ENCODE measurements at places on chromosomes 2 and 18.
A peak's percentile ranks its signal among the peaks of the same experiment; 100 is the strongest.

- no peak for DNase-seq
These were observed 40.7 kb upstream of the RAB27B start for GRCh38 chr18:54787616-54788015.

GRCh38 chr18:12036201-12036751 lies 55.0 kb downstream of the IMPA2 start:
- DNase-seq, result no peak

DNA sequence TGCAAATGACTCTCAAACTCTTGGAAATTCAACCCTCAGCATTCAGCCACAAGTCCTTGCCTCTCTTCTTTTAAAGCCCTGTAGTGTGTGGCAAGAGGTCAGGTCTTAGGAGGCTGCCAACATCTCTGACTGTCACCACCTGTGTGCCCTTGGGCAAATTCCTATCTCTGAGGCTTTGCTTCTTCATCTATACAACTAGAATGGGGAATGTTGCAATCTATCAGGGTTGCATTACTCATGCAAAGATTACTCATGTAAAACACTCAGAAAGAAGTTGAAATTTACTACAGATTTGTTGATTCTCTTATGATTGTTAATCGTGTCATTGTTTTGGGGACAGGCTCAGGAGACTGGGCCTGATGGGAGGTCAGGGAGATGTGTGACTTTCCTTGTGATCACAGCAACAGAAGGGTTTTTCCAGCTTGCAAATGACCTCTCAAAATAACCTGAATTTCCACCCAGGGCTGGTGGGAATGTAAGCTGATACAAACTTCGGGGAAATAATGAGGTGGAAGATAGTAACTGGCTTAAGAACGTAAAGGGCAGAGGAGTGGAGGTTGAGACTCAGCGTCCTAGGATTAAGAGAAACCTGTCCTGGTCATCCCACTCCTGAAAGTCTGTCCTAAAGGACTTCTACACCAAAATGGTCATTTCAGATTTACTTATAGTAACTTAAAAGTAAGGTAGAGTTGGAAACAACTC lies 32.1 kb upstream of the SIGLEC15 start:
- DNase-seq, result no peak

DNA sequence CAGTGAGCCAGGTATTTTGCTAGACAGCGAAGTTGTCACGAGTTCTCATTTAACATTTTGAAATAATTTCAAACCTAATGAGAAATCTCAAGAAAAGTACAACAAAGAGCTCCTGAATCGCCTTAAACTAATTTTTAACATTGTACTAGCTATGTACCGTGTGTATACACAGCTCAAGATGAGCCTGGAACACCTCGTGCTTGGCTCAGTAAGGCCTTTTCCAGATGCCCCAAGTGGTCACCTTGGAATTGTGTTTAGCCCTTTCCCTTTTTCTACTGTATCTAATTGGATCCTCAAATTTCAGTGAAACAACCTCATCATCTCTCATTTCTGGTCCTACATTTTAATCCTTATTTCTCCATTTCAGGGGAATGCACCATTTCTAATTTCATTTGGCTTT lies 7.2 kb downstream of the PTPN4 start:
- DNase-seq, result no peak

DNA sequence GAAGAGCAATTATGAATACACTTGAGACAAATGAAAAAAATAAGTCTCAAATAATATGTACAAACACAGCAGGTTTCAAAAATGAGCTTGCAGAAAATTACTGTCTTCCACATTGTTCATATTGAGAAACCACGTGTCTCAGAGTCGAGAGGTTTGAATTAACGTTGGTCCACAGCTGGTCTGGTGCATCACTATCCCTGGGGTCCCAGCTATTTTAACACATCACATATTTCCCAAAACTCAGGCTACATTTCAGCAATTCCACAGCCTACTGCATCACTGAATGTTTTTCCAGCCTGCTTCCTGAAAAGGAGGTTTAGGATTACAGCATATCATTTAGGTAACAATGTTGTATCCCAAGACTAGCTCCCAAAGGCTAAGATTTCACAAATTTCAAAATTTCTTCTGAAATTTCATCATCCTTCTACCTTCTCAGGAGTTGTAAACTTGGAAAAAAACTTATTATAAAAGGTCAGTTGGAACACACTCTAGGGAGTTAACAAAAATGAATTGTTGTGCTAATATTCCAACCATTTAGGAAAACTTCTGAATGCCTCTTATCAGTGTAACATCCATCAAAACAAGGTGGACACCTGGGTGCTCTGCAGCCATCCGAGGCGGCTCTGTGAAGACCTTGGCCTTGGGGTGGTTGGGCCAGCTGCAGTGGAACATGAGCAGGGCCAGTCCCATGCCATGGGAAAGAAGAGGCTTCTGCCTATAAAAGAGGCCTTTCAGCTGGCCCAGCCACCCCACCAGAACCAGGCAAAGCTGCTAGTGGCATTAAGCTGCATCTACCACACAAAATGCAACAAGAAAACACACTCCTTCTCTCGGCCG lies 198.1 kb upstream of the RBBP8 start:
- DNase-seq, result no peak

GRCh38 chr2:88880441-88880953 lies 189.0 kb downstream of the RPIA start:
- no peak for DNase-seq

GRCh38 chr2:107627164-107627563 lies 199.5 kb upstream of the RGPD4 start:
- DNase-seq, result no peak

- no peak for DNase-seq
These were observed 1022.4 kb downstream of the TMEM182 start for GRCh38 chr2:103784261-103784660.

DNA sequence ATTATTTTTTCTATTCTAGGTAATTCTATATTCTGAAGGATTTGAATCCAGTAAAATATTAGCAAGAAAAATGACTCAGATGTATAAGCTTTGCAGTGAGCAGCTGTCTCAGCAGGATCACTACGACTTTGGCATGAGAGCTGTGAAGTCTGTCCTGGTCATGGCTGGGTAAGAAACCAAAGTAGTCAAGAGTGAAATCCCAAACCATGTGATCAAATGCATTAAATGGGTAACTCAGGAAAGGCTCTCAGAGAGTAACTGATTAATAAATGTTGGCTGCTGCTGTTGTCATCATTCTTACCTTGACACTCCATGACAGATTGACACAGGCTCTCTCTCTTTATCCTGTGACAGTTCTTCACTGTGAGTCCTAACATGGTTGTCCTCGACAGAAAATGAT lies 124.1 kb downstream of the DNAH6 start:
- no peak for DNase-seq

- no peak for DNase-seq
These were observed 1073.4 kb upstream of the ZEB2 start for GRCh38 chr2:145593280-145593679.

DNA sequence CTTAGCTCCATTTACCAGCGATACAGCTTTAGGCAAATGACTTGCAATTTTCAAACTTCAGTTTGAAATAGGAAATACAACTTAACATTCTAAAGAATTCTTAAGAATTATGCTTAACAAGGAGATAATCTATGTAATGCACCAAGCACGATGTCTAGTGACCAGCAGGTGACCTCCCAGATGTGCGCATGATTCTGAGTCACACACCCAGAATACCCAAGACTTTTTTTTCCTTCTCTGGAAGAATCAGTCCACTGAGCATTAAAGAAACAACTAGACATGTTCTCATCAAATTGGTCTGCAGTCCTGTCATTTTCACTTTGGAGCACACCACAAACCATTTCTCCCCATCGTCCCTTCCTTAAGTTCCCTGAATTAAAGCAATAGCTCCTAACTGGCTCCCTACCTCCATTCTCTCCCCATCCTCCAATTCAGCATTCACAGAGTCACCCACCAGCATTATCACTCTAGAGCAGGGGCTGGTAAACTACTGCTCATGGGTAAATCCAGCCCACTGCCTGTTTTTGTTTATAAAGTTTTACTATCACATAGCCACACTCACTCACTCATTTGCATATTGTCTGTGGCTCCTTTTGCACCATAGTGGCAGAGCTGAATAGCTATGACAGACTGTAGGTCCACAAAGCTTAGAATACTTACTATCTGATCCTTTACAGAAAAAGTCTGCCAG lies 13.2 kb downstream of the EVA1A start:
- no peak for DNase-seq

DNA sequence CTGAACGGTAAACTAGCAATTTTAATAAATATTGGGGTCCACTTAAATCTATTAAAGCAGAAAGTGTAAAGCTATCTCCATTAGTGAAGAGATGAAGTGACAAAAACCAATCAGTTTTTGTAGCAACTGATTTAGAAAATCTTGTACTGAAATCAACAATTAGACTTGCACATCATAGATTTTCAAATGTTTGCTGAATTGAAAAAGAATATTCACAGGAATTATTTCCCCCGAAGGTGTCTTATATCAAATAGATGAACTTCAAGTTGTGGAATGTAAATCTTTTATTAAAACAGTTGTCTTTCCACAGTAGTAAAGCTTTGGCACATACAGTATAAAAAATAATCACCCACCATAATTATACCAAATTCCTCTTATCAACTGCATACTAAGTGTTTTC lies 48.7 kb downstream of the ATIC start:
- DNase-seq, result no peak

GRCh38 chr2:144213797-144214196 lies 306.1 kb downstream of the ZEB2 start:
- no peak for DNase-seq

GRCh38 chr2:103161456-103162289 lies 399.8 kb downstream of the TMEM182 start:
- DNase-seq, result no peak

- DNase-seq, result peak; percentile 89
These were observed at the start of gene TMSB10 for GRCh38 chr2:84905181-84906107. Gene TMSB10 (plus strand): TSS chr2:84905656.

- DNase-seq, result no peak
These were observed 94.0 kb upstream of the ITGA4 start for GRCh38 chr2:181363164-181363563.

- no peak for DNase-seq
These were observed 12.3 kb upstream of the CNGA3 start for GRCh38 chr2:98333922-98334321.

DNA sequence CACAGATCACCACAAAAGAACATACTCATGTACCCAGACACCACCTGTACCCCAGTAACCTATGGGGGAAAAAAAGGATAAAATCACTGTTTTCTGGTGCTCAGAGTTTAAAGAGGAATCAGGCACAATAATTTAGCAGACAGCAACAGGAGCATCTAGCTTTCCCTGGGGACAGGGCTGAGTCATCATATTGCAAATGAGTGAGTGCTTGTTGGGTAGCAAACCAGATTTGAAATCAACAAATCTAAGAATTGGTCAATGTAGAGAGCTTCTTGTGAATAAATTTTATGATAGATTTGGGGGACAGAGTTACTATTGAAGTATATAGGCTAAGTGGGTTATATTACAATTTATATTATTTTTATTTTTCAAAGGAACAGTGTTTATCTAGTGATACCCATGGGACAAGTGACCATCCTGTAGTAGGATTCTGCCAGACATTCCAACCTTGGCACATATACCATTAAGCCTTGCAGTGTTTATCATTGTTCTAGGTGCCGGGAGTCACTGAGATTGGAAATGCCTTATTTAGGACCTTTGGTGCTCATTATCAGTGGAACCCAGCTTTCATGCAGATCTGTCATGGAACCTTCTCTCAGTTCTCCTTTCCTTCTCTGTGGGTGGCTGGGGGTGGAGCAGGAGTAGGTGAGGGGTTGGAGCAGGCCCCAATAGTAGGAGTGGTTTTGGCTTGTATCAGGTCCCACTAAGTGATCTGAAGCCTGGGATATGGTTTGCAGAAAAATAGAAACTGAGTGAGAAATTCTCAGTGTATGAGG lies 117.2 kb downstream of the CERS6 start:
- DNase-seq, result no peak

DNA sequence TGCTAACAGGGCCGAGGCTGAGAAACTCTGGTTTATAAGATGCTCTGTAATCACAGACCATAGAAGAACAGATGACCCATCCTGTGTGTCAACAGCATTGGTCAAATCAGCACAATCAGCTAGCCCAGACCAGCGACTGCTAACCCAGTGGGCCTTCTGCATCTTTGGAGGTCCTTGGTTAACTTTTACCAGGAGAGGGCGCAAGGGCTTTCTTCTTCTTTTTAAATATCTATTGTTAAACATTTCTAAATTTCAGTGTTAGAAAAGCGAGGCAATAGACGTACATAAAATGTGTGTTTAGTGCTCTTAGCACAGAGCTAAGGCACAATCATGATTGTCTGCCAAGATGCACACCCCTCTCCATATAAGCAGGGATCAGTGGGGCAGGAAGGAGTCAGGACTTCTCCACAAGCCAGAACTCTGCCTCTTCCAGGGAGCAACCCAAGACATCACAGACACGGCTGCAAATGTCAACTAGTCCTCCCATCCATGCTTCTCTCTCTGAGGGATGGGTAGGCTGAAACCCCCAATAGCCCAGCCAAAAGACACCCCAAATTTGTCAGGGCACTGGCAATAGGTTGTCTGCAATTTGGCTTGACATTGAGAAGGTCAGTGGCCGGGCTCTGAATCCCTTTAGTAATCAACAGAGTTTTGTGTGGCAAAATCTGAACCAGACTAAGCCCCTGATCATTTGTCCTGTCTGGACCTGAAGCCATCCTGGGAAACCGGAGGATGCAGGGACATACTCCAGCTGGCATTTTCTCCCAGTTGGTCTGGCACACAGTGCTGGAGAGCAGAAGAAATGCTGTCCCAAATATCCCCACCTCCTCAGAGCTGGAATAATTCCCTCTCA lies 188.2 kb downstream of the BCL2 start:
- DNase-seq, result no peak

- DNase-seq, result no peak
These were observed 118.4 kb downstream of the MEIS1 start for GRCh38 chr2:66553370-66553769.

DNA sequence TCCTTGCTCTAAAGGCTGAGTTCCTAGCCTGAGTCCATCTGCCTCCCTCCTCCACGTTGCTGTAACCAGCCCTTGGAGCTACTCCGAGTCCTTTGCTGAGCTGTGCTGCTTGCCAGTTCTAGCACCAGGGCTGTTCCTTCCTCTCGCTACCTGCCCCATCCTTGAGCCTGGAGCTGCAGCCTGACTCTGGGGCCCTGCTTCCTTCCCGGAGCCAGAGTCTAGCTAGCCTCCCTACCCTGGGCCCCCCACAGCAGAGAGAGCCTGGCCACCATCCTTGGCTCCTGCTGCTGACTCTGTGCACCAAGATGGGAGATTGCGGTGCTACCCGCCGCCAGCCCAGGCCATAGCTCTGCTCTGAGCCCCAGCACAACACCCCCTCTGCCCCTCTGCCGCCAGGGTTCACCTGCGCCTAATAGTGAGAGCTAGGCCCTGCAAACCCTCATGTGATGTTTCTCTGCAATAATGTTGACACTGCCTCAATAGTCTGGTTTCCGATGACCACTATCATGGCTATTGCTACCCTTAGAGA lies 135.9 kb upstream of the ASB18 start:
- no peak for DNase-seq

GRCh38 chr18:7273301-7273921 lies 42.5 kb downstream of the LRRC30 start:
- no peak for DNase-seq
